ENCODE measurements at places on chromosomes 12 and 14.

DNA sequence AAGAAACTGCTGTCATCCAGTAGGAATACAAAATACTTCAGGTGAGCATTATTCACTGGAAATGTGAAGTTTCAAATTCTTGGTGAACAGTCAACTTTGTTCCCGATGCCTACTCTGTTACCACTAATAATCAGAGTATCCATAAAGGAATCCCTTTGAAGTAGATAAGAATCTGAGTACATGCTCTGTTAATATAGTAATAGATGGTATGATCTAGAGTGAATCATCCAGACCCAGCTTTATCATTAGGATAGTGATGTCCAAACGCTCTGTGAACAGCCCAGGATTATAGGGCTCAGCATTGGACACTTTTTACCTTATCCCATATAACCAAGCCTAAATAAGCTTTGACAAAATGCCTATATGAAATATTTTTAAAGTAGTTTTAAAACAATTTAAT is 33.3 kb downstream of the PPP2R3C start:
- no peak for DNase-seq

DNA sequence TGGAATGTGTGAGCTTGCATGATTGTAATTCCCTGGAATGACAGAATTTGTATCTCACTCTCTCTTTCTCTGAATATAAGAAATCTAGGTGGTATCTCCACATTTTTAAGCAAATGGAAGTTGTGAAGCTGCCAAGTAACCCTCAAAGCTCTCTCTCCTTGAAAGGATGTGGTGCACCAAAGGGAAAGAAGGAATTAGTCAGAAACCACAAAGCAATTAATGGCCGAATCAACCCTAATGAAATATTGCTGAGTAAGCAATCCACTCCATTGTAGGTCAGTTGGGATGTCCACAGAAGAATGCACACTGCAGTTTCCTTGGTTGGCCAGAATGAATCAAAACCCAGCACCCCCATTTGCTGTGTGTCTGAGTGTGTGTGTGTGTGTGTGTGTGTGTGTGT is 153.5 kb downstream of the KCNA5 start:
- DNase-seq = no peak

- DNase-seq = no peak
Measured at GRCh38 chr14:59100205-59100604, 88.3 kb upstream of the DAAM1 start.

- no peak for DNase-seq
Measured at GRCh38 chr12:49616533-49617219, 6.7 kb upstream of the PRPF40B start.

- DNase-seq = no peak
Measured at GRCh38 chr12:107631715-107632114, 53.9 kb upstream of the PWP1 start.

DNA sequence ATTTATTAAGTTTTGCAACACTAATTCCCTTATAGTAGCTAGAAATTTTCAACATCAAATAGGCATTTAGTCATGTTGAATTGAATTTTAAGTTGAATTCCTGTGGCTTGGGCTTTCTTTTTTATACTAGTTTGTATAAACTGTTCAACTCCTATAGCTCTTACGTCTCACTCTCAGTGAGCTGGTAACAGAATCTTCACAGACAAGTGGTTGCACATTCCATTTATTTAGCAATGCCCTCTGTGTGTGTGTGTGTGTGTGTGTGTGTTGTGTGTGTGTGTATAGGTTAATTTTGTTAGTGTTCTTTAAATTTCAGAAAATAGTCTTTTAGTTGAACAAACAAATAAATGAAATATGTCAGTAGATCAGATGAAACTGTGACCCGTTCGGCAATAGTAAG is 425.0 kb downstream of the NPAS3 start:
- DNase-seq = no peak

- DNase-seq = peak; percentile 74
Measured at GRCh38 chr12:104604070-104604994, 147.6 kb downstream of the CHST11 start.

DNA sequence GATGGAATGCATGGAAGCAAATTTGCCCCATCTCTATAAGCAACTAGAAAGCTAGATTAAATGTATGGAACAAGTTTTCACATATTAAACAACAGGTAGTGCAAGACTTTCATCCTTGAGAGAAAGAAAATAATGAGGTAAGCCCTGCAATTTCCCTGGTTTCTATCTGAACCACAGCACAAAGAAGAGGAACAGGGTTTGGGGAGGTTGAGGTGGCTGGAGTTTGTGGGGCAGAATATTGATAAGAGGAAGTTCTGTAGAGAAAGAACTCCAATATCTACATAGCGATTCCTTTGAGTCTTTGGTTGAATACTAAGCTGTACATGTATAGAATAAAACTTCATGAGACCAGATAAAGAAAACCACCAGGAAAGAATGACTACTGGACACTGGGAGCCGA is 96.3 kb upstream of the CCND2 start:
- DNase-seq = no peak

DNA sequence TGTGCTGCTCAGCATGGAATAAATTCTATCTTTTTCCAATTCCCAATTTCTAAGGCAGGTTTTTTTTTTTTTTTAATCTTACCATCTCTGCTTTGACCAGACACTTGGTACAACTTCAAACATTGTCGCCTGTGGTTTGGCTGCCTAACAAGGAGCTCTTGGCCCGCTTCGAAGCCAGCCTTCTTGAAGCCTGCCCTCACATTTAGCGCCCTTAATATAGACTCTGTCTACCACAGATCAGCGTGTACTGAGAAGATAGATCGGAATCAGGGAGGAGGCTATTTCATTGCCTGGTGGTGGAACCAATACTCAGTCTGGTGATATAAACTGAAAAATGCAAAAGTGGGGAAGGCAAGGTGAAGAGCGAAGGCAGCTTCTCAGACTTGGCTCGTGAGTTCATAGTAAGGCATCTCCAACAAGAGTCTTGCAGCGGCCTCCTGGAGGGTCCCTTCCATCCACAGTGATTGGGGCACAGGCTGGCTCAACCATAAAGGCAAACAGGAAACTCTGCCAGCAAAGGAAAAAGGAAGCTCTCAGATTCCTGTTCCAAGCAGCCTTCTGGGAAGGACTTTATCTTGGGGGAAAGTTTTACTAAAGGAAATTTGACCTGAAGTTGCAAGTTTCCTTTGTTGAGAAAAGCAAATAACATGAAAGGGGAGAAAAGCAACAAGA is 103.2 kb upstream of the BCL2L14 start:
- DNase-seq = no peak
